ENCODE measurements at places on chromosomes 16 and 17.

DNA sequence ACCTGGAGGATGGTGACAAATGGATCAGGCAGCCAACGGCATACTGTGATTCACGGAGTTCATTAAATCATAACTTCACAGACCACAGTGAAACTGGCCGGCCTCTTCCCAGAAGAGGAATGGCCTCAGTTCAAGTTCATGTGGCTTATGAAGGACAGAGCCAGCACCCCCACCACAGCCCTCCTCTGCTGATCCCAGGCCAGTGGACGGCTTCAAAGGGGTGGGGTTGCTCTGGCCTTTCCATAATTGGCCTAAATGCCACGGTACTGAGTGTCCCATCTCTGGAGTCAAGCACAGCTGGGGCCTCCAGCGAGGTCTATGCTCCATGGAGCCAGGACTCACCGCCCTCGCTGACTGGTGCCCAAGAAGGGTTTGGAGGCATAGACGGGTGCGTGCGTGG is 21.4 kb downstream of the GALNS start:
- no peak for DNase-seq

GRCh38 chr16:67114793-67115192 is 5.1 kb downstream of the PHAF1 start:
- DNase-seq: no peak

GRCh38 chr17:29911641-29912177 is 18.3 kb downstream of the SSH2 start:
- no peak for DNase-seq

- DNase-seq: no peak
Observed at GRCh38 chr16:65657071-65657494, 535.2 kb upstream of the CDH11 start.

DNA sequence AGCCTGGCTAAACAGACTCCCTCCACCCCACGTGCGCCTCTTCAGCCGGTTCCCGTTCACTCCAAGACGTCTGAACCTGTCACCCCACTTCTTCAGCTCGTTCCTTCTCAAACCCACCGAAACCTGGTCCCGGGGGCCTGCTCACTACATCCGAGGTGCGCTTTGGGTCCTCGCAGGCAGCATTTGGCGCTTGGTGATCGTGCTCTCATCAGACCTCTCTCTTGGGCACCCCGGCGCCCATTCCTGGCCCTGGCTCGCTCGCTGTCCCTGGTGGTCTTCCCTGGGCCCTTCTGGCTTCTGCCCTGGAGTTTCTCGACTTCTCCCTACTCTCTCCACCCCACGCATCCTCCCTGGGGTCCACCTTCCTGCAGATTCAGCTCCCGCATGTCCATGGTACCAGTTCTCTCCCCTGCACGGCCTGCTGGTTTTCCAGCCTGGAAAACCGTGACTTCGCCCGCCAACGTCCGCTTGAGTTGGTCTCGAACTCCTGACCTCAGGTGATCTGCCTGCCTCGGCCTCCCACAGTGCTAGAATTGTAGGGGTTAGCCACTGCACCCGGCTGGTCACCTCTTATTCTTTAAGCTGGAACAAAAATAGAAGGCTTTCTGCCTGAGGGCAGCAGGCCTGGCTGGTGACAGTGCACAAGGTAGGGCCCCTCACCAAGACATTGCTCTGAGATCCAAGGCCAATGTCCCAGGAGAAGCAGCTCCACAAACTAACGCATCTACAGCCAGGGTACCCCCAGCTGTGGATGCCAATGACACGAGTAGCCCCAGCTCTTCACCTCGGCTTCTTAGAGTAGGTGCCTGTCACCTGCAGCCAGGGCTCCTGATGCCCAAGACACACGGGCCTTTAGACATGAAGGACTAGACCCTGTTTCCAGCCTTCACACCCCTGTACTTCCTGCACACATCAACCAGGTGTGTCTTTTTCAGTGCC is 1.1 kb upstream of the MEAK7 start:
- no peak for DNase-seq

DNA sequence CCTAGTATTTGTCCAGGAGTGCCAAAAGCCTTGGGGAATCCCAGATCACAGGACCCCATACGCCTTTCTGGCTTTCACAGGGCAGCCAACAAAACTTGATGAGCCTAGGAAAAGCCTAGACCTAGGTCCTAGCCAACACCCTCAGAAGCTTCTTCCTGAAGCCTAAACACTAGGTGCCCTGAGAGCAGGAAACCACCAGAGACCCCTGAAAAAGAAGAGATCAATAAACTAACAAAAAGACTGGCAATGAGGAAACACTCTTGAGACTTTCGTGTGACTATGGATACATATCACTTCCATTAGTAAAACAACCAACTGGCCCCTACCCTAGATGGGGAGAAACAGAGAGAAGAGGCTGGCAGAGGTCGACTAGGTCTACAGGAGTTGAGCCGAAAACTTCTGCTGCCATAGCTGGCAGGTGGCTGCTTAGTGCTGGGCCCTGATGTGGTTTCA is 1.2 kb downstream of the ORMDL3 start:
- no peak for DNase-seq

- no peak for DNase-seq
Observed at GRCh38 chr17:76390003-76390421, 5.6 kb downstream of the SPHK1 start.

GRCh38 chr16:17836868-17837602 is 366.3 kb upstream of the XYLT1 start:
- no peak for DNase-seq

DNA sequence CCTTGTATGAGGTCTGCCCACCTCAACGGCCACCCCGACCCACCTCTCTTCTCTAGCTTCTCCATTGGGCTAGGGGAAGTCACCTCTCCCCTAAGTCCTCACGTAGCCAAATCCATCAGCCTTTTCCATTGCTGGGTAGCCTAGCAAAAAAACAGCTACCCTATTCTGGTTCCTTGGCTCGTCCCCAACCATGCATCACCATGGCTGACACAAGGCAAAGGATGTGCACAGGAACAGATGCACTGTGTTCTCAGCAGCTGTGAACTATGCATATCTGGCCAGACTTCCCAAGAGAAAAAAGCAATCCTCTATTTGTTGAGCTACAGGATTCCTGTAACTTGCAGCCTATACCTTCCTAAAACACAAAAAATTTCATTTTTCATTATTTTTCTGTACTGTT is 22.0 kb upstream of the FLCN start:
- DNase-seq: no peak

- no peak for DNase-seq
Observed at GRCh38 chr16:2611499-2611862, 70.8 kb upstream of the KCTD5 start.

DNA sequence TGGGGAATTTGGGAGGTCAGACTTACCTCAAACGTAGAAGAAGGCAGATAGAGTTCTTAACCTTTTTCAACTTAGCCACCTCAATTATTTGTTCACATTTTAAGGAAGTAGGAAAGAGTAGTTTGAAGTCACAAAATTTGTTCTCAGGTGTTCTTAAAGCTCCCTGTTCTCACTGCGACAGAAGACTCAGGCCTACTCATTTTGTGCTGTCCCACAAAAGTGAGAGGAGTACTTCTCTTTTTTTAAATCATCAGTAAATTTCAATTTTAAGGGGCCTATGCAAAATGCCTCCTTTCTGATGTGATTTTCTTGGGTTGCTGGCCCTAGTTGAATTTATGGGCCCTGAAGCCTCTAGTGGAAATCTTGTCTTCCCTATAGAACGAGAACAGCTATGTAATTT is 133.4 kb downstream of the MAP2K6 start:
- no peak for DNase-seq

DNA sequence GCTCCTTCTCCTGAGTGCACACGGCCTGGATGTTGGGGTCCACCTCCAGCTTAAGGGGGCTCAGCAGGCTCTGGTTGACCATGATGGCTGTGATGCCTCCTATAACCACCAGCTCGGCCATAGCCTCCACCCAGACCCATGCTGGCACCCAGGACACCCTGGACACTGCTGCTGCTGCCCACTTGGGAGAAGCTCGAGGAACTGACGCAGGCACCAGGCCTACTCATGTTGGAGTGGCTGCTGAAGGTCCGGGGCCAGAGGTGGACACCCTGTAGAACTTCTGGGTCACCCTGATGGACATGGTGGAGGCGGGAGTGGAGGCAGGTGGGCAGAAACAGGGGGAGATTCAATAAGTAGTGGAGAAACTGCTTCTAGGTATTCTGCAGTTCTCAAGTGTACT is 28.0 kb downstream of the IKZF3 start:
- DNase-seq: no peak

GRCh38 chr16:70646260-70647241 is at the start of gene IL34:
TSS of gene IL34 (plus strand) at chr16:70646559. CDS start at chr16:70646948, 389 bp downstream.
- DNase-seq: no peak

DNA sequence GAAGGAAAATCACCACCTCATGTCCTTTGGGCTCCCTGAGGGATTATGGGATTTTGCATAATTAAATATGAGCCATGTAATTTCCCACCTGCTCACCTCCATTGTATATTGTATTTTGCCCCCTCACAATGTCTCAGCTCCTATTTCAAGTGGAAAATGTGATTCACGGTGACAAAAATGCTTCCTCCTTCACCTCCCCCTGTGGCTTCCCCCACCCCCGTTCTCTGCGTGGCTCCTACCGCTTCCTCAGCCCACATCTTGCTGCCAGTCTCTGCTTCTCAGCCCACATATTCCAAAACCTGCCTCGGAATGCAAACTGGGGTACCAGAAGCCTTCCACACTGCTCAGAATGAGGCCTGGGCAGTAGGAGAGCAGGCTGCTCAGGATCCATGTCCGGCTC is 394.5 kb upstream of the C16orf82 start:
- DNase-seq: no peak

GRCh38 chr16:89257281-89257731 is 39.8 kb downstream of the ZNF778 start:
- DNase-seq: no peak

GRCh38 chr16:21523411-21524067 is 75.8 kb upstream of the METTL9 start:
- no peak for DNase-seq

GRCh38 chr16:83095941-83096692 is 469.3 kb downstream of the CDH13 start:
- no peak for DNase-seq

- DNase-seq: no peak
Observed at GRCh38 chr16:89687092-89687940, 827 bp downstream of the CDK10 start.

GRCh38 chr17:67992548-67993152 is 3.6 kb downstream of the C17orf58 start:
- no peak for DNase-seq

- no peak for DNase-seq
Observed at GRCh38 chr17:67994817-67995569, 1.3 kb downstream of the C17orf58 start.

GRCh38 chr17:65977041-65977440 is 214.9 kb downstream of the CEP112 start:
- no peak for DNase-seq

DNA sequence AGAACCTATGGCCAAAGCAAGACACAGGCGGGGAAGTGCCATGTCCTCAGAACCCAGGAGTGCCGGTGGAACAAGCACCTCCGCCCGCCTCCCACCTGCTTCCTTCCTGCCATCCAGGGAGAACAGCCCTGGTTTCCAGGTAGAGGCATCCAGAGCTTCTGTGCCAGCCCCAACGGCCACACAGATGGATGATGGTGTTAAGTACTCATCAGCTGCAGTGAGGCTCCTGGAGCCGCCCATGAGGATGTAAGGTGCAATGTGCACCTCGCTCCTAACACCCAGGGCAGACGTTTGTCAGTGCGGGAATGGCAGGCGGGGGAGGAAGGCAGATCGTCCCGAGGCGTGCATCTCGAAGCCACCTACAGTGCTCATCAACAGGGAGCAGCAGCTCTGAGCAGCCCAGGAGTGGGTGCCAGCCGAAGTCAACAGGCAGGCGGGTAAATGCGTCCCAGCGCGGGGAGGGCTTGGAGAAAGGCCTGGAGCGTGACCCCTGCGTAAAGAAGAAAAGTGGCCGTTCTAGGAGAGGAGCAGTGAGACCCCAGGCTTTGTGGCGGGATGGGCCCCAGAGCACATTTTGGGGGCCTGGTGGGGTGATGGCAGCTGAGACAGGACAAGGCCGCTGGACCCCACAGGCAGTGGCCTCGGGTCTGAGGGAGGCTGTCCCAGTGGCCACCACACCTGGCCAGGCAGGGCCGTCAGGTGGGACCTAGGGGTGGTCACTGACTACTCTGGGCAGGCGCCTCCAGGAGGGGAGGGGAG is 46.1 kb upstream of the ACSF3 start:
- DNase-seq: no peak

DNA sequence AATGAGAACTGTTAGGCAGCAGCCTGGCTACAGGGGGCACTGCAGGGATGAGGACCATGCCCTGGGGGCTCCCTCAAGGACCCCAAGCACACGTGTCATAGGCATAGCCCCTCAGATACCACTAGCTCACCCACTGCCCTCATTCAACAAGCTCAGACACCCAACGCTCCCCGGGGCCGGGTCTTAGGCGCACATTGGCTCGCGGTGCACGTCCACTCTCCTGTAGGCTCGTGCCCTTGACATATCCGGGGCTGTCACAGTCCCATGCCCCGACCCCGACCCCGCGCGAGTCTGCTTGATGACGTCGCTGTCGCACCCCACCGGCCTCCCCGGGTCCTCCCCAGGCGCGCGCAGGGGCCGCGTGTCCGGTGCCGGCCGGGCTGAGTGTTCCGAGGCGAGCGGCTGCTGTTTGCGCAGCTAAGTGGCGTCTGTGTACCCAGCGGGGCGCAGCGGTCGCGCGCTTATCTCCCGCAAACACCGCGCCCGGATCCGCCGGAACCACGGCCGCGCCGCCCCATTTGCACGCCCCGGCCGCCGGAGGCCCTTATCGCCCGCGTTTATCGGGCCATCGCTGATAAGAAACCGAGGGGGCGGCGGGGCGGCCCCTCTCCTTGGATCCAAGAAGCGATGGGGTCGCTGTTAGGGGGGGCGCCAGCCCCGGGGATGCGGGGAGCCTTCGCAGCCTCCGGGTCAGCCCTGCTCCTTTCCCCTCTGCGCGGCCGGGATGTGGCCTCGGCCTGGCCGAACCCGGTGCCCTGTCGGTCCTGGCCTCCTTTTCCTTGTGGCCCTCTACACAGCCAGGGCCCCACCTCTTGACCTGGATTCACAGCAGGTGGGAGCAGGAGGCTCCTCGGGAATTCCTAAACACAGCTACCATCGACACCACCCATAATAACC is 20.7 kb upstream of the NAGS start:
- DNase-seq: no peak

DNA sequence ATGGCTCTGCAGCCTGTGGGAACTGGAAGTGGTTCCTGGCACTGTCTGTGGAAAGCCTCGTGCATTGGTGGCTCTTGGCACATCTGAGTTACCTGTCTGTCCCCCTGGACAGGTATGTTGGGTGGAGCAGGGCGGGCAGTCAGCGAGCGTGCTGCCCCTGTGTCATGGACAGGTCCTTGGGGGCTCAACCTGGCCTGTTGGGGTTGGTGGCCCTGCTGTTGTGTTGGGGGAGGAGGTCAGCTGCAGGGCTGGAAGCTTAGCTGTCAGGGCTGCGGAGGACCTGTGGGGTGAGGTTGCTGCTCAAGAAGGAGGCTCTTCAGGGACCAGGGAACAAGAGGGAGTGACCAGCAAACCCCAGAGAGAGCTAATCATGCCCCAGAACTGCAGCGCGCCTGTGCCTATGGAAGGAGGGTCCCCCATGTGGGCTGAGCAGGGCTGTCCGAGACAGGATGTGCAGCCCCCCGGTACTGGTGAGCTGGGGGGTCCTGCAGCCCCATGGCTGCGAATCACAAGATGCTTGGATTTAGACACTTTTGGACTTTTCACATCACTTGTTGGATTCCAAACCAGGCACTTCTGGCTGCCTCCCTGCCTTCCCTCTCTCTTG is 7.2 kb downstream of the NKD1 start:
- DNase-seq: no peak

- DNase-seq: no peak
Observed at GRCh38 chr16:86248310-86248905, 261.9 kb upstream of the FOXF1 start.

Measured in CD8-positive, alpha-beta memory T cell (primary cell).